ENCODE measurements at places on chromosomes 5 and 9.

DNA sequence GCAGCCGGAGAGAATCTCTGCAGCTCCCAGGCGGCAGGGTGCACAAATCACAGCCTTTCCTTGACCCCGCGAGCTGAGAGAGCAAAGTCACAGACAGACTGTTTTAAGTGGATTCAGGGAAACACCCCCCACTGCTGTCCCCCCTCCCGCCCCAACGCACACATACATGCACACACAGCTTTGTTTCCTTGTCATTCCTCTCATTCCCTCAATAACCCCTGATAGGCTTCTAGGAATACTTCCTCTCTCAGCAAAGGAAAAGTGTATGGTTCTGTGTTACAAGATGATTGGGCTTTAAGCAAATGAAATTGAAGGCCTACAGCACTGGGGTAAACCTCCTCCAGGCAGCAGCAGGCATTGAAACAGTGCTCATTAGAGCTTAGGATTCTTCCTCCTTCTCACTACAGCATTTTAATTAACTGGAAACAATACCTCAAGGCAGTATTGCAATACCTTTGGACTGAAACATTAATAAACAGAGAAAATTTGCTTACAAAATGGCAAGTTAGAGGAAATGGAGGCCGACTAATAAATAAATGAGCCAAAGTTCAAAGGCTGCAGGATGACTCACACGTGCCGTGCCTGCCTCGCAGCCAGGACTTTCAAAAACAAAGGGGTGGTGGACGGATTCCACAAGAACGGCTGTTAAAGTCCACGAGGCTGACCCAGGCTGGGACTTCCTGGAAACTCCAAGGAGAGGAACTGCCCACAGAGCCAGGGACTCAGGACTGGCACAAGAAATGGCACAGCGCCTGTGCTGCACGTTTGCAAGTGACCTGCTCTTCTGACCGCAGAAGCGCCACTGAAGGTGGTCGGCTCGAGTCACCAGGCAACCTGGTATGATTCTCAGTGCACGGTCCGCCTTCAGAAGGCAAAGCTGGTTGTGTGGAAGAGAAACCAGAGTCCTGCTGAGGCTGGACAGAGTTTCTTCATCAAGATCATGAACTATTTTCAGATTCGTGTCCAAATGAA lies 236.2 kb downstream of the SYK start:
- peak; percentile 40 for ATAC-seq

DNA sequence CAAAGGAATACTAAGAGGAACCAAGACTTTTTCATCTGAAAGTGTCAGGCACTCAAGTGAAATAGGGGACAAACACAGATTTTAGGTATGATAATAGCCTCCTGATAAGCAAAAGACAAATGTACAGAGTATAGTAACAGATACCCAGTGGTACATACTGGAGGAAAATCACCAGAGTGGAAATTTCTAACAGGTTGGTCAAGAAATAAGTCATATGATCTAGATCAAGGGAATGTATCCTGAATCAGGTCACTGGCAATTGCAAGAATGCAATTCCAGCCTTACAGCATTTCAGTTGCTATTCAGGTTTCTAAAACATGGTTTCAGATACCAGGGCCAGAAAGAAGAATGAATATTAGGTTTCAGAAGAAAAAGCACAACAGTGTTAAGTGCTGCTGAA lies 82.2 kb upstream of the SLCO6A1 start:
- no peak for ATAC-seq

- no peak for ATAC-seq
Observed at GRCh38 chr9:38059233-38059936, 9.6 kb downstream of the SHB start.

DNA sequence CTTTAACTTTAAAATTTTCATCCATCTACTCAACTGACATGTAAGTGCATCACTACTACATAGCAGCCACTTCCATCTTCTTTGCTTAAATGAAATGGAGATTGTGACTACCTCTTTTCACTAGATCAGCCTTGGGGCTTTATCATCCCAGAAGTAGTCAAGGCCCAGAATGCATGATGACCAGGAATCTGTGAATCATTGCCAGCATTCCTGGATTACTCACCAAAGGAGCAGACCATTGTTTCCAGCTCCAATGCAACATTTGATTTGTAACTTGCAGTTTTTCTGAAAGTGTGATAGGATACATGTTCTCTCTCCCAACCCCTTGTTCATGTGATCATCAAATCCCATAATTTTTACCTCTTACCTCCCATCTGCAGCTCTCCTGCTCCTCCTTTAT lies 65.1 kb downstream of the PLPPR1 start:
- no peak for ATAC-seq

DNA sequence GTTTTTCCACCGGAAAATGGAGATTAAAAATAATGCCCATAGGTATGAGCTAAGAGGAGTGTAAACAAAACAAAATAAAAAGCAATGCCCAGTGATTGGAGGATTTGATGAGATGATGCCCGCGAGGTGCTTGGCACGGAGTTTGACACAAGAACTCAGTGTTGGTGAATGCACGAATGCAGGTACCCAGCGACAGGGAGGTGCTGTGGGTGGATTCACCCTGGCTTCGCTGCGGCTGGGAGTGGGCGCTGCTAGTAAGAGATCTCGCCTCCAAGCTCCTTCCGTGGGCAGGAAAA lies 526 bp upstream of the STXBP1 start:
- no peak for ATAC-seq

DNA sequence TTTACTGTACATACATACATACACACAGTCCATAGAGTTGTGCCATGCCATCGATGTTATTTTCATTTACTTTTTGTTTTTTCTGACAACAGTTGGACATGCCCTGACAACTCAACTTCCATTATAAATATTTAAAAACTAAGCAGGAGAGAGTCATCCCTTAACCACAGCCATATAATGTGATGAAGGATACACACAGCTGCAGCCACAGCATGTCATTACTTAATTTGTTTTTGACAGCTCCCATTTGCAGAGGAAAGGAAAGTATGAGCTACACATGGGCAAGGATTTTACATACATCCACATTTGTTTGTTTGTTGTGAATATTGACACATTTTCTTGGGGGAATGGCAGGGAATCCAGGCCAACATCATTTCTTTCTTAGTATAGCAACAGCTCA lies 91.5 kb upstream of the TUT7 start:
- ATAC-seq, result no peak
